Psoas muscle (tissue), 8 donors: ENCODE measurements at places on chromosomes 13 and 19. TPM values are rescaled to one million over a fixed set of nuclear protein-coding genes. Genes with fewer than 3 reads are reported as not detected.

DNA sequence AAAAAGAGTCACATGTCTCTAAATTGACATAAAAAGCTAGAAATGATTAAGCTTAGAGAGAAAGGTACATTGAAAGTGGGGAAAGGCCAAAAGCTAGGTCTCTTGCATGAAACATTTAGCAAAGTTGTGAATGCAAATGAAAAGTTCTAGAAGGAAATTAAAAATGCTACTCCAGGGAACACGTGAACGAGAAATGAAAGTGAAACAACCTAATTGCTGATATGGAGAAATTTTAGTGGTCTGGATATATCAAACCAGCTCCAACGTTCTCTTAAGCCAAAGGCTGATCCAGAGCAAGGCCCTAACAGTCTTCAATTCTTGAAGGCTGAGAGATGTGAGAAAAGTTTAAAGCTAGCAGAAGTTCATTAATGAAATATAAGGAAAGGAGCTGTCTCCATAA lies 419.8 kb downstream of the SLITRK6 start:
- no peak for DNase-seq

- DNase-seq: no peak
Measured at GRCh38 chr19:50210425-50210824, 7.0 kb downstream of the MYH14 start.

SYCN gene
- not detected for polyA plus RNA-seq

GRCh38 chr13:96996107-96996506 lies 1.8 kb upstream of the OXGR1 start:
- no peak for DNase-seq

LILRB4 gene
- 0.27 TPM for polyA plus RNA-seq

DNA sequence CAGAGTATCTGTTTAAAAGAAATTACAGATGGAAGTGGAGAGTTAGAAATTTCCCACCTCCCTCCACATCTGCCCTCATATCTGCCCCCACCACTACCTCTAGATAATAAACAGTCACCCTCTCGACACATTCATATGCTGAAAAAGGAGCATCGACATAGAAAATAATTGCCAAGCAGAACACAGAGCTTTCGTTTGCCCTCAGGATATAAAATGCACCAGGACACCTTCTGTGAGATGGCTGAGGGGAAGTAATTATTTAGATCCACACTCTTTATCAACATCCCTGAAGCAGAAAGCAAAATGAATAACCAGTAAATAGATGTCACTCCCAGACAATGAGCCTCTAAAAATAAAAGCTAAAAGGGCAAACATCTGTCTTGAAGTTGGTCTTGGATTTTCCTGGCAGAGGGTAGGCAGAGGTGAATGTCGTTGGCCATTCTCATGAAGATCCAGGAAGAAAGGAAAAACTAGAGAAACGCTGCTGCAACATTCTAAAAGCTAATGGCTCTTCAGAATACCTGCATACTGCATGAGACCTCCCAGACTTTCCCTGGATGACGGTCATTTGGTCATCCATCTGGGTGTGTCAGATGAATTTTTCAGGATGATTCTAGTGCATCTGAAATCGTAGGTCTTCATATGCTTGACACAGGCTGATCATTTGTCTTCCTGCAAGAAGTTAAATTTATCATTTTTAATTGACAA lies 527.5 kb downstream of the RFC3 start:
- DNase-seq: no peak
